ENCODE measurements at places on chromosomes 11 and 22.
A peak's percentile ranks its signal among the peaks of the same experiment; 100 is the strongest.

GRCh38 chr11:105219670-105220069, 80.1 kb upstream of the CARD18 start:
- DNase-seq = no peak

- DNase-seq = no peak
Observed at GRCh38 chr22:19576460-19577421, 52.5 kb upstream of the CLDN5 start.

- no peak for DNase-seq
Observed at GRCh38 chr11:64253481-64253880, 2.2 kb downstream of the PLCB3 start.

DNA sequence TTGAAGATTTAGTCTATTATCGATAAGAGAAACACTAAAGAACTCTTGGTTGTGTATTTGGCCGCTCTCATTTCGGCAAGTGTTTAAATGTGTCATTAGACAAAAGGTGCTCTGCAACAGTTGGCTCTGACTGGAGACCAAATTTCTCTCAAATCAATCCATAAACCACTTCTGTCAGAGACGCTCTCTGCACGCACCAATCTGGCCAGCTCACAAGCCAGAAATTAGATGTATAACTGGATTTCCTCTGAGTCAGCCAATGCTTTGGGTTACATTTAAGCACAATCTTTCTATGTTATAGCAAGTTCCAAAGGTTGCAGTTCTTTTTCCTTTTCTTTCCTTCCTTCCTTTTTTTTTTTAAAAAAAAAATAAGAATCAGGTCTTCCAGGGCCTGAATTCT, 17.6 kb upstream of the PARVA start:
- DNase-seq = no peak

GRCh38 chr11:66328302-66329144, 7.7 kb downstream of the RIN1 start:
- peak; percentile 82 for DNase-seq

DNA sequence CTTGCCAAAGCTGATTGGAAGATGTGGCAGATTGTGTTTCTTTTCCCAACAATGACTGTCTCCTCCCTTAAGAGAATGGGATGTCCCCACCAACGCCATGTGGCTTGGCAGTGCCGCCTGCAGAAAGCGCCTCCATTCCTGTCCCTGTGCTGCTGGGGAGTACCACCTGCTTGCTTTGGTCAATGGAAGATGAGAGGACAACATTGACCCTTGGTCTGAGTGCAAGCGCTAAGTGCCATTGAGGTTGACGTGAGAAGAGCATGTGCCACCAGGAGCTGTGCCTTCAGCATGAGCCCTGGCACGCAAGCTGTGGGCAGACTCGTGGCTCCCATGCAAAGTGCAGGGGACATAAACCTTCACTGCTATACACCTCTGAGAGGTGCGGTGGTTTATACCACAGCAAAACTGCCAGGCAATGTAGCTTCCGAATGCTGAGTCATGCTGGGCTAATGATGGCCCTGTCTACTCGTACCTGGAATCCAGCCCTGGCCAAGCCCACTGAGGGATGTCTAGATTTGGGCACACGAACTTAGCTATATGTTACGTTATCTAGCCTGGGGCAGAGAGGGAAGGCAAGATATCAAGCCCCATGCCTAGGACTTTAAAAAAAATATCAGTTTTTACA, 41.9 kb downstream of the MYEOV start:
- DNase-seq = no peak

DNA sequence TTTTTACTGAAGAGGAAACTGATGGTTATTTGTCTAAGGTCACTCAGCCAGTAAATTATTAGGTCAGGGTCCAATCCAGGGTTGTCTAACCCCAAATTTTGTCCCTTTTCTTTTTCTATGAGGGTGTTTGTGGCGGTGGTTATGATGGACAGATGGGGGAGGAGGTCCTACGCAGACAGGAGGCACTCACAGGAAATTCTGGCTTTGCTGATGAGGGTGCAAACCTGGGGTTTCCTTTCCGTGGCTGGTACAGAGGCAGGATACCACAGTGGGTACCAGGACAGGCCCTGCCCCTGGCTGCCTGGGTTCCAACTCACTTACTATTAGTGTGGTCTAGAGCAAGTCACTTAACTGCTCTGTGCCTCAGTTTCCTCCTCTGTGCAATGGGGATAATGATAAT, 91.0 kb downstream of the RRM1 start:
- no peak for DNase-seq

GRCh38 chr11:120929090-120929489, 94.8 kb upstream of the TBCEL start:
- DNase-seq = peak; percentile 25

GRCh38 chr22:41598891-41599635, 9.4 kb upstream of the PMM1 start:
- DNase-seq = no peak

- DNase-seq = no peak
Observed at GRCh38 chr11:71962428-71963038, 33.7 kb downstream of the RNF121 start.

DNA sequence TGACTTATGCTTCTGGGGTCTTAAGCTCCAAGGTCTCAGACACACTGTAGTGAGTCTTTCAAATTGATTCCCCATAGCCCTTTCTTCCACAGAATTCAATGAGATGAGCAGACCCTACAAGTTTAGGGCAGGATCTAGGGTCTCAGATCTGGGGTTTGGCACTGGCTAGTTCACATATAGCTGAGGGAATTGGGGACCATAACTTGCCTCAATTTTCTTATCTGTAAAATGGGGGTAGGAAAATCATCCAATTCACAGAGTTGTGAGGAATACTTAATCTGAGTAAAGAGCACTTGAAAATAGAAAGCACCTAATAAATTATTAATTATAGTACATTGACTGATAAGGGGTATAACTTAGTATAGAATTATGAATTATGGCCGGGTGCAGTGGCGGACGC, 5.9 kb upstream of the CCDC117 start:
- no peak for DNase-seq

- DNase-seq = no peak
Observed at GRCh38 chr11:90168571-90168970, 34.1 kb downstream of the NAALAD2 start.

- no peak for DNase-seq
Observed at GRCh38 chr11:95544095-95544856, 245.3 kb downstream of the FAM76B start.

GRCh38 chr11:124202951-124203350, 19.8 kb downstream of the OR10D3 start:
- no peak for DNase-seq

DNA sequence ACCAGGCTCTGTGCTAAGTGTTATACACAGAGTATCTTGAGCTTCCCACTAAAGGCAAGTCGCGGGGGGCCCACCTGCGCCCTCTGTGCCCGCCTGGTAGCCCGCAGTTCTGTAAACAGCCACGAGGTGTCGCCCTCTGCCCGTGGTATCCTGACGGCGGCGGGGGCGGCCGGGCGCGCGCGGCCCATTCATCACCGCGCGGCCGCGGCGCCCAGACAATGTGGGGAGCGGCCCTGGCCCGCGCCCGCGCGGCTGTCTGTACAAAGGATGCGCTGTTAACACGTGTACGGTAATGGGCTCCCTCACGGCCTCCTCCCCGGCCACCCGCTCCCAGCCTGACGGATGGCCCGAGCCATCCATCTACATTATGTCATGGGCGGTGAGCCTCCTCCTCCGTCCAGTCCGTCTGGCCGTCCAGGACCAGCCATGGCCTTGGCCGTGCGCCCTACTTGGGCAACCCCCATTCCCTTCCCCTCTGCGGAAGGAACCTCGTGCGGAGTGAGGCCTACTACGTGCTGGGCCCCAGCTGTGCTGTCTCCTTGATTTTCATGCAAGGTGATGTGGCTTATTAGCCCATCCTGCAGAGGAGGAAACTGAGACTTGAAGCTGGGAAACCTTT, 99.4 kb downstream of the MIAT start:
- peak; percentile 66 for DNase-seq

DNA sequence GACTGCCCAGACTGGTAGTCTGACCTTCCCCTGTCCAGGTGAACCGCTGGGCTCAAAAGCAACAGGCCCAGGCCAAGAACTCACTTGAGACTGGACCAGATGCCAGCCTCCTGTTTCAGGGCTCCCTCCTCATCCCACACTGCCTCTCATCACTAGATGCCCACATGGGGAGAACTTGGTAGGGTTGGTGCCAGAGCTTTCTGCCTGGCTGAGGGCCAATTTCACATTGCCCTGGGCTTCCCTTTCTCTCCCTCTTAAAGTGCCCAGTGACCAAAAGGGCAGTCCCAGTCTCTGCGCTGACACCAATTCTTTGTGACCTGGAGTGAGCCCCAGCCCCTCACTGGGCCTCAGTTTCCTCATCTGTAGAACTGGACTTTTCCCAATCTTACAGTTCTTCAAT, 41.7 kb downstream of the C11orf58 start:
- DNase-seq = no peak

DNA sequence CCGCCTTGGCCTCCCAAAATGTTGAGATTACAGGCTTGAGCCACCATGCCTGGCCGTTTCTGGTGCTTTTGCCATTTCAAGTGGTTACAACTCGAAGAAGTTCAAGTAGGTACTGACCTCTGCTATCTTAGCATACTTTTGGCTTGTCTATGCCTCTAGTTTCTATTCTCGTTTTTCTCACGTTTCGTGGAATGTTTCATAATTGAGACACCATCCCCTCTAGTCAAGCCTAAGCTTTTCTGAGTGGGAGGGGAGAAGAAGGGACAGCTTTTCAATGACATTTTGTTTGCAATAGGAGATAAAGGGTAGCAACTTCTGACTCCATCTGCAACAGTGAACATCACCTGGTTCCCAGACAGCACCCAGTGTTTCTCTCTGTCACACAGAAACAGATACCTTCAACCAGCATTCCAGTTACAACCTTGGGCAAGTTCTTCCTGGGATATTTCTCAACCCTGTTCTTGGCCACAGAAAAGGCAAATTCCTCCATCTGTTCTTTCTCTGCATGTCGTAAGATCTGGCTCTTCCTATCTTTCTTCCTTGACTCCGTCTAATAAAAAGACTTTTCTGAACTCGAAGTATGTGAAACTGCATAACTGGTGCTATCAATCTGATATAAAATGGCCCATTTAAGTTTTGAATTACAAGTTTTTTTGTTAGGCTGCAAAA, 25.5 kb downstream of the DDI1 start:
- DNase-seq = no peak

DNA sequence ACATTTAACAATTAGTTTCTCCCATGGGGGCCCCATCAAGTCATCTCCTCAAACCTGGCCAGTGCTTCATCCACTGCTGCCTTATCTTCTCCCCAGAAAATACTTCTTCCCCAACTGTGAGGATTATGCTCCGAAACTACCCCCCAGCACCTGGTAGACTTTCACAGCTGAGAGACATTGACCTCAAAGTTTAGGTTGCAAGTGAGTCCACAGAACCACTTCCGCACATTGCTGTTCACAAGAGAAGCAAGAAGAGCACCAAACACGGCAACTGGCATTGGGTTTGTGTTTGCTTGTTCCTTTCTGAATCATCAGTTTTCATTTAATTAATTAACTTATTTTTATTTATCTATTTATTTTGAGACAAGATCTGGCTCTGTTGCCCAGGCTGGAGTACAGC, 6.1 kb downstream of the MCHR1 start:
- no peak for DNase-seq

- DNase-seq = no peak
Observed at GRCh38 chr11:67436459-67437081, 912 bp downstream of the PTPRCAP start.

GRCh38 chr22:32404021-32404420, 8.0 kb downstream of the RTCB start:
- DNase-seq = no peak

All from posterior cingulate gyrus (tissue), 11 donors.